ENCODE measurements at places on chromosomes 6 and 20.

GRCh38 chr20:7770578-7770977 lies 169.7 kb downstream of the HAO1 start:
- DNase-seq: peak; percentile 100

GRCh38 chr20:32444474-32445220 lies 86.5 kb downstream of the ASXL1 start:
- DNase-seq: no peak

- DNase-seq: no peak
Measured at GRCh38 chr20:62543470-62544302, 67.9 kb upstream of the GATA5 start.

- DNase-seq: no peak
Measured at GRCh38 chr20:31746068-31746878, 7.2 kb downstream of the TPX2 start.

DNA sequence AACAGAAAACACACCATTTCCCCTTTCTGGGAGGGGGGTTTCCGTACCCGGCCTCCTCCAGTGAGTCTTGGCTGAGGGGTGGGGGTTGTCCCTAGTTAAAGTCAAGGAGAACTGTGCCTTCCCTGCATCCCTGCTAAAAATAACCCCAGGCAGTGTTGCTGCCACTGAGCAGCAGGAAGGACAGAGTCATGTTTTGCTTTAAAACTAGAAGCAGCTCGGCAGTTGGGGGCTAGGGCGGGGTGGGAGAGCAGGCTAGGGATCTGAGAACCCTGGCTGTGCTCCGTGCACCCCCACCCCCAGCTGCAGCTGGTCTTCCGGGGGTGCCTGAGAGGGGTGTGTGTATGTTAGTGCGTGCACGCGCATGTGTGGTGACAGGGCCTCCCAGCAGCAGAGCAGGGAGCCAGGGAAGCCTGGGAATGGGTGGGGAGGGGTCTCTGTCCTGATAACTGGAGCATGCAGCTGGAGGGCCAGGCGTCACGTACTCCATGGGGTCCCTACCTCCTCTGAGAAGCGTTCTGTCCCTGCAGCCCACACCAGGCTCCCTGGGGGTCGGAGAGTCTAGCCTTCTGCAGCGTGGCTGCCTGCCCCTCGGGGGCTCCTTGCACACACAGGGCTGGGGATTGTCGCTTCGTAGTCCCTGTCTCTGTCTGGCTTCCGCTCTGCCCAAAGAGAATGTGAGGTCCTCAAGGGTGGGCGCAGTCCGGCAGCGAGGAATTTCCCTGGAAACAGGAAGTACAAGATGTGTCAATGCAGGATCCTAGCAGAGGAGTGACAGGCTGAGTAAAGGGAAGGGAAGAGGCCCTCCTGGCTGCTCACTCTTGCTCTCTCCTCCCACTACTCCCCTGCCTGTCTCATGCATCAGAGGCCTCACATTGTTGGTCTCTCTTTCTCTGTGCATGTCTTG lies 16.8 kb upstream of the ARMC12 start:
- no peak for DNase-seq

DNA sequence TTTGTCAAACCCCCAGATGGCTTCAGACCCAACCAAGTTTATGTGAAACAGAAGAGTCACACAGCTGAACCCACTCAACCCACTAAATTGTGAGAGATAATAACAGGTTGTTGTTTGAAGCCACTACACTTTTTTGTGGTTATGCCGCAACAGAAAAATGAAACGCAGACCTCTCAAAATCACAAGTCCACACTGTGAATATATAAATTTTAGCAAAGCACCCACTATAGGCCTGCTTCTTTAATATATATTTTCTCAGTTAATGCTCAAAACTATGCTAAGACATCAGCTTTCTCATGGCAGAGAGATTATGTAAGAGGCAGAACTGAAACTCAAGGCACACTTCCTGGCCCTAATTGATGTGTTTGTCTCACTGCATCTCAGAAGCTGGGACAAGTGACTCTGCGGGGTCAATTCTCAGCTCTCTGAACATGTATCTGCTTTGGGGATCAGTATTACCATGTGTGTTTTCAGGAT lies 27.7 kb downstream of the MAP3K5 start:
- no peak for DNase-seq

GRCh38 chr20:34634392-34634791 lies 42.5 kb downstream of the PIGU start:
- no peak for DNase-seq

- DNase-seq: no peak
Measured at GRCh38 chr6:127582777-127583462, 5.9 kb downstream of the C6orf58 start.

GRCh38 chr20:21289651-21290050 lies 13.5 kb upstream of the XRN2 start:
- no peak for DNase-seq

GRCh38 chr6:118908441-118908840 lies 14.5 kb downstream of the ASF1A start:
- DNase-seq: no peak

DNA sequence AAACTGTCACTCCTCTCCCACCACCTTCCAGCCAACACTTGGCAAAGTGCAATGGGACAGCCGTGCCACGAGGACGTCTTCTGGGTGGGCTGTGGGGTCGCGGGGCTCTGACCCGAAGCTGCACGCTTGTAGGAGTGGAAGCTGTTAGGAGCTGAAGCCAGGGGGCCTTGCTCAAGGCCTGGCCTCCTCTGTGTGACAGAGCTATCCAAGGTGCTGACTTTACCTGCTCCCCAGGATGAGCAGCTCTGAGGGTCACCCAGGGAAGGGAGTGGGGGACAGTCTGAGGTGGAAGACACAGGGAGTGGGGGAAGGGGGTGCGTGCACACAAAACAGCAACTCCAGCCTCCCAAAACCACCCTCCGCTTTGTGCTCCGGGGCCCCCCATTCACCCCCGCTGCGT lies 17.5 kb upstream of the CHRNA4 start:
- DNase-seq: no peak

GRCh38 chr6:152034631-152035030 lies 227.1 kb downstream of the ESR1 start:
- DNase-seq: no peak

DNA sequence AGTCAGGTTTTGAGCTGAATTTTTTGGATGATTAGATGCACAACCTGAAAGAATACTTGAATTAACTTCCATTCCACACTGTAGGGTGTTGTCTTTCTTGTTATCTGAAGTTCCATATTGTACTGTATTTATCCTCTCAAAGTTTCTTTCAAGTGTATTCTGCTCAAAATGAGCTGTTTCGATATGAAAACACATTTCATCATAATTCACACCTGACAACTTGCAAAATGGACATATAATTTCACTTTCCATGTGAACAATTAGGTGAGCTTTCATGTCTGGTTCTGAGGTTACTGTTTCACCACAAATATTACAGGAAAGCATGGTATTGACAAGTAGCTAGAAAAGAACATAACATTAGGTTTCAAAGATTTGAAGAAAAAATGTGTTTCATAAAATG lies 1.7 kb downstream of the ZUP1 start:
- no peak for DNase-seq

- DNase-seq: no peak
Measured at GRCh38 chr6:111173946-111174345, 86.6 kb downstream of the SLC16A10 start.

- DNase-seq: peak; percentile 68
Measured at GRCh38 chr6:93423542-93423941, 4.2 kb upstream of the EPHA7 start.

GRCh38 chr6:116280161-116280932 lies 617 bp upstream of the TSPYL1 start:
- no peak for DNase-seq

DNA sequence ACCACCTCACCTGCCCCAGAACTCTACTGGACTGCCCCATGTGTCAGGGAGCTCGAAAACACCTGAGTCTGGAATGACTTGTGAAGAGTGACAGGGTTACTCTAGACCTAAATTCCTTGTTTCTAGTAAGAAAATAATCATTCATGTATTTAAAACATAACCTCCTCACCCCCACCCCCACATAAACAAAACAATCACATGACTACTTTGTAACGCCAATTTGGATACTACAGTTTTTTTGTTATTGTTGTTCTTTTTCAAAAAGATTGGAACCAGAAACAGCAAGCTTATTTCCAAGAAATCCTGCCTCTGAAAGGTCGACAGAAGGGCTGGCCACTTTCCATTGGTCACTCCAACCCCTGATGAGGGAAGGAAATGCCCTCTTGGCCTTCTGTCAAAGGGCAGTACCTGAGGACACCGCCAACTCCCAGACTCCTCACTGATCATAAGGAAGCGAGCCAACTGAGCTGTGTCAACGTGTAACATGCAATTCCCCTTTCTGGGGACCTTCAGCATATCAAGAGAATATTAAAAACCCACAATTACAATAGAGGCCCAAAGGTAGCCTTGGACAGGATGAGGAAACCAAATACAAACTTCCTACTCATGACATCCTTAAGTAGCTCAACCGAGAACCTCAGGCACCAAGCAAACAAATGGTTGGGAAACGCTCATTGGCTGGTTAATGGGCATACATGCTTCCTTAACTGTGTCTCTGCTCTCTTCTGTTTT lies 2.6 kb downstream of the MCUR1 start:
- DNase-seq: no peak

GRCh38 chr20:63176034-63176426 lies 39.9 kb downstream of the YTHDF1 start:
- no peak for DNase-seq

DNA sequence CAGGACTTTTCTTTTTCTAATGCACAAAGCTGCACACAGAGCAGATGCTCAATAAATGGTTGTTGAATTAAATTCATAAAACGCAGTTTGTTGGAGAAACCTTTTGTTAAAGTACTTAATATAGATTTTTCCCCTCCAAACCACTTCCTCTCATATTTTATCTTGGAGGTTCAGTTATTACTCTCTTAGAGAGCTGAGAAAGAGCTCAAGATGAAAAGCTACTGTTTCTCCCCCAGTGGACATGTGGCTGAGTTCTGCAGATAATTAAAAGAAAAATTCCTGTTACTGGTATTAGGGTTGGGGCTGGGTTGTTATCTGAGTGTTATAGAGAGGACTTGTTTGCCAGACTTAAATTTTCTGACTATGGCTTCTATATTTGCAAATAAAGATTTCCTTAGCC lies 294.0 kb downstream of the TBC1D7 start:
- no peak for DNase-seq

- DNase-seq: no peak
Measured at GRCh38 chr6:15960740-15961634, 167.9 kb upstream of the MYLIP start.

DNA sequence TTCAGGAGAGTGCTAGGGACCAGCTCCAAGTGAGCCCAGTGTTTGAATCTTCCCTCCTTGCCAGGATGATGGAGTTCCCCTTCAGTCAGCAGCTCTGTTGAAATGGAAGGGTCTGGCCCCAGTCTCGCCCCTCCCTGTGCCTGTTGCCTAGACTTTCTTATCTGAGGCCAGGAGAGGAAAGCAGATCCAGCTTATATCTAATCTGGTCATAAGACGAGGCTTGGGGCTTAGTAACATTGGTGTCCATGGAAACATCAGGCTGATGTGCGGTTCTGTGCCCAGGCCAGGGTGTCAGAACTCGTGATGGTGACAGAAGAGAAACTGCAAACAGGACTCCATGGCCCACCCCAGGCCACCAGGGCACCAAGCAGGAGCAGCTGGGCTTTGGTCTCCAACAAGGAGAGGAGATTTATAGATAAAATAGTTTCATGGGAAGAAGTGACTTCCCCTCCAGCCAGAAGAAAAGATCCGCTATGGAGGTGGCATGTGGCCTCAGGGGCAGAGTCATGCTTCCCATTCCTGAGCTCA lies 9.8 kb downstream of the MAS1L start:
- no peak for DNase-seq

- DNase-seq: no peak
Measured at GRCh38 chr6:82381278-82381677, 17.7 kb downstream of the TPBG start.

Data from NCI-H748 treated with DMSO at 0.1 percent for 48 hours (cell line).